Stimulated activated CD8-positive, alpha-beta memory T cell treated with anti-CD3 and anti-CD28 coated beads, Interleukin-4, amount 100 ng/mL, for 4 hours (primary cell): ENCODE measurements at places on chromosomes 7 and 10.

- DNase-seq = no peak
Observed at GRCh38 chr10:73586583-73586984, 4.6 kb downstream of the USP54 start.

DNA sequence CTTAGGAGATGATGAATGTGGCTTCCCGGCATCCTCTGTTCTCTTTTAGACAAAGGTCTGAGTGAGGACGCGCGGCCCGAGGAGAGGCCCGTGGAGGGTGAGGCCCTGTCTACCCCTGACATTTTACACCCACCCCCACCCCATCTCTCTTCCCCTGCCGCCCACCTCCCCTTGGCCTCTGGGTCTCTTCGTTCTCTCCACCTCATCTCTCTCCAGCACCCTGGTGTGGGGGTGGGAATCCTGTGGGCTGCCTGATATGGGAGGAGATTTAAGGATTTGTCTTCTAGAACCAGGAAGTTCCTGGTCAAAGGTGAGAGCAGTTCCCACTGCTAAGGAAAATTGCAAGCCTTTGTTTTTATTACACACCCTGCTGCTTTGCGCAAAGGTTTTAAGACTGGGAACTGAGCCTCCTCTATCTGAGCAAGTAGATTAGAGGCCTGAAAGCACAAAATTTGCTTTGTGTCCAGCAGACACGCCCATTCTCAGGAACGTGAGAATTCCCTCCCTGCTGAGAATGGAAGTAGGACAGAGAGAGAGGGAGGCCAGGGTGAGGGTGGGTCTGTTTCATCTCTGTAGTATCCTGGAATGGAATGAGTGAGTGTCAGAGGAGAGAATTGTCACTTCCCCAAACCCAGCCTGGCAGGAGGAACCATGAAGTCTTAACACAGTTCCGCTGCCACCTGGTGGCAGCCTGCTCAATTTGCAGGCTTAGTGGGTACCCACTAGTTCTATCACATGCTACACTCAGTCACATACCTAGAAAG, 91.2 kb downstream of the GTF2IRD1 start:
- DNase-seq = no peak

DNA sequence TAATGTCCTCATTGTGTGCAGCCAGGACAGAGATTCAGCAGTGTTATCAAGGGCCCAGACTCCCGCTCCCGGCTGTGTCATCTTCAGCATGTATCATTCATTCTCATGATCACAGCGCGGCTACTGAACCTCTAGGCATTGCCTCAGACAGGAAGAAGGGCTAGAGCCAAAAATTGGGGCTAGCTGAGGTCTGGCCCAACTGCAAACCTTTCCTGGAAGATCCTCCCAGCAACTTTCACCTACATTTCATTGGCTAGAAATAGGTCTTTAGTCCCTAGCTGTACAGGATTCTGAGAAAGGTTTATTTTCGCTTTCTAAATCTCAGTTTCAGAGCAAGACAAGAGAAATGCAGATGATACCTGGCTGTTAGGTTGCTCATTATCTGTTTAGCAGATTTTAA, 81.9 kb downstream of the CREM start:
- no peak for DNase-seq

DNA sequence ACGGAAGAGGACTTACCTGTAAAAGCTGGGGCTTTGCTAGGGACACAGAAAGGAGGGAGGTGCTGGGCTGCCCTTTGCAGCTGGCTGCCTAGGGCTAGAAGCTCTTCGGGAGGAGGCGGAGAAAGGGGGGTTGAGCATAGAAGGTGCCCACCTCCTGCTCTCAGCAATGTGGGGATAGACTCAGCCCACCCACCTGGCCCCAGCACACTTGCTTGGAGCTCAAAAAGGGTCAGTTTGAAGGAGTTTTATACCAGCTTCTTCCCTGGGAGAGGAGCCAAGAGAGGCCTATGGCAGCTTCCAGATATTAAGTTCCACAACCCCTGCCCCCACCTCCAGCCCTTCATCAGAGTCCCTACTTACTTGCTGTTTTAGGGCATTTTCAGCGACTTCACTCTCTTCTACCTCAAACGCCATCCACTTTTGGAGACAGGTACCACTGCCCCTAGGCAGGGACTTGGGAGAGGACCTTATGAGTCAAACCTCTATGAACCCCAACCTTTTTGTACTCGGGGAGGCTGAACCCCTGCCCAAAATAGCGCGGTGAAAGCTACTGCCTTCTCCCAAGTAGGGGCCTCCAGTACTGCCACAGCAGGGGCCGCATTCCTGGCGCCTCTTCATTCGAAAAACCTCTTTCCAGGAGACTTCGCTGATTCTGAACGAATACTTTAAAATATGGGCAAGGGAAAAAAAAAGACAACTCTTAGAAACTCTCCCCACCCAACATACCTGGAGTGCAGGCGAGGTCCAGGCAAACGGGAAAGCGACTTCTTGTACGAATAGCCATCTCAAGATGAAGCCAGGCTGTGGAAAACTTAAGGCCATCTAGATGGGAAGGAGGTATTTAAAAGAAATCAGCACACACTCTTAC, 1.2 kb upstream of the EVX1 start:
- DNase-seq = no peak

GRCh38 chr7:78226059-78226719, 427.6 kb downstream of the PHTF2 start:
- no peak for DNase-seq

GRCh38 chr7:156667110-156667426, 26.5 kb downstream of the RNF32 start:
- DNase-seq = no peak

DNA sequence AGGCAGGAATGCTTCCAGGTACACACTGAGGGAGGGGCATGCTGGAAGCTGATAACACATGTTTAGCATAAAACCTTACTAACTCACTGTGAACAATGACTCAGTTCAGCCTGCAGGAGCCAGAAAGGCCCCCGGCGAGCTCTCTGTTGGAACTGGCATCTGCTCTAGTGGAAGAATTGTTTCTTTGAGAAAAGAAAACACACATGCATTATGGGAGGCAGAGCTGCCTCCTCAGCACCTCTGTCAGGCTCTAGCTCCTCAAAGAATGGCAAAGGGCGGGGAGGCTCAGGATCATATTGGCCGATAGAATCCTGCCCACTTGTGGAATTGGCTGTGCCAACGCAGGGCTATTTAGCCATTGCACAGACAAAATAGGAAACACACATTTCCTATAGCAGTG, 338.3 kb downstream of the CXCL12 start:
- no peak for DNase-seq

DNA sequence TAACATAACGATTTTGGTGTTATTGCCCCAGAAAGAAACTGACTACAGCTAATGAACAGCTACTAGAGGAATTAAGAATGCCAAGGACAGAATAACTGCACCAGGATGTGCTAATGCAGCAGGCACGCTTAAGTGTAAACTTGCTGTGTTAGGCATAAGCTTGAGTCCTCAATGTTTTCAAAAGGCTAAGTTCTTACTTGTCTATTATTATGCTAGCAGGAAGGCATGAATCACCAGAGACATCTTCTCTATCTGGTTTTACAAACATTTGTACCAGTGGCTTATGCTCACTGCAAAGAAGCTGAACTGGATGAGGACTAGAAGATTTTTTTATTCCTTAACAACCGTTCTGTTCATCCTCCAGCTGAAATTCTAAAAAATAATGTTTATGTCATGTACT, 1035.3 kb downstream of the NRG3 start:
- DNase-seq = no peak

- no peak for DNase-seq
Observed at GRCh38 chr7:158235862-158236261, 351.8 kb downstream of the PTPRN2 start.

DNA sequence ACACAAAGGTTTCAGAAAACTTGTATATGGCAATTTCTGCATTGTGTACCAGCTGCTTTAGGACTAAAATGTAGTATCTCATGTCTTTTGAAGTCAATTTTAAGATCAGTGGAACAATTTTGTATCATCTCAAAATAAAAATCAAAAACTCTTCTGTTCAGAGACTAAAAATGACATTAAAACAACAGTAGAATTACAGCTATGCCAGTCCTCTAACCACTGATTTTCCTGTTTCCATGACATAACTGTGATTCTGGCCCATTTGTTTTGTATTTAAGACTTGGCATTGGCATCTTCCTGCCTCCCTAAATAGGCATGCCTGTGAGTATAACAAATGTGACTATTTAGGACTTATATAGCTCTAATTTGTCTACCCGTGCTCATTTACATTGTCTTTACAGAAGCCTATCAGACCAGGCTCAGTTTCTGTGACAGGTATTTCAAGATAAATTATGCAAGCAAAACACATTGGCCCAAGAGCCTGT, 29.1 kb upstream of the VPS41 start:
- DNase-seq = no peak

DNA sequence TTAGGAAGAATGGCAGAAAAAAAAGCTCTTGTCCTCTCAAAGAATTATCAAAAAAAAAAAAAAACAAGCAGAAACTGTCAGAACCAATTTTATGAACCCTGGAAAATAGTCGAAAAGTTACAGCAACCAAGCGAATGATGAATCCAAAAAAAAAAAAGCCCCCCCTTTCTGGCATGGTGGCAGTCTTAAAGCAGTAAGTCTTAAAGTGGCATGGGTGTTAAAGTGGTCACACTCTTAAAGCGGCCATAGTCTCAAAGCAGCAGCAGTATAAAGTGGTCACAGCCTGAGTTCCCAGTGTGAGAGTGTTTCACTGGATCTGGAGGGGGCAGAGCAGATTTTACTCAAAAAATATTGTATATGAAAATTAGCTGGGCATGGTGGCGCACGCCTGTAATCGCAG, 96.8 kb upstream of the RAB18 start:
- no peak for DNase-seq

DNA sequence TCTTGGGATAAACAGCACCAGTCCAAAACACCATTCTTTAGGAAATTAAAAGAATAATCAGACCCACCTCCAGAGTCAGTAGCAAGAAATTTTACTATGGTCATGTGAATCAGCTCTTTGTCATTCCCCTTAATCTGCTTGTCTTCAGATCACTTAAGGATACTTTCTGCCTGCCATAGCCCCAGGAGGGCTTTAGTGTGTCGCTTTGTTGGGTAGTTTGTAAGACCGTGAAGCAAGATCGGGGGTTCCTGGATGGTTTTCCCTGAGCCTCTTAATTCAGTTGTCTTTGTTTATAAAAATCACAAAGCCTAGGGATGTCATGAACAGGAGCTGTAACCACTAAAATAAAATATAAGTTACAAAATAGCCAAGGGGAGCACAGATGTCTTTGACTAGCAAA, 223.6 kb downstream of the RELN start:
- DNase-seq = no peak

GRCh38 chr10:133515471-133515870, 11.7 kb upstream of the CYP2E1 start:
- DNase-seq = no peak

GRCh38 chr10:5014936-5015335, 11.3 kb upstream of the AKR1C2 start:
- DNase-seq = no peak

DNA sequence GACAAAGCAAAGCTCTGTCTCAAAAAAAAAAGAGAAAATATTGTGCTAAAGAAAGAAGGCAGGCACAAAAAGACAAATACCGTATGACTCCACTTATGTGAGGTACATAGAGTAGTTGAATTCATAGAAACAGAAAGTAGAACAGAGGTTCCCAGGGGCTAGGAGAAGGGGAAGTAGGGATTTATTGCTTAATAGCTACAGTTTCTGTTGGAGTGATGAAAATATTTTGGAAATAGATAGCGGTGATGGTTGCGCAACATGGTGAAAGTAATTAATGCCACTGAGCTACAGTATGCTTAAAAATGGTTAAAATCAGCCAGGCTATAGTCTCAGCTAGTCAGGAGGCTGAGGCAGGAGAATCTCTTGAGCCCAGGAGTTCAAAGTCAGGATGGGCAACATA, 18.5 kb upstream of the NPFFR1 start:
- no peak for DNase-seq

- DNase-seq = no peak
Observed at GRCh38 chr10:73889014-73889413, 14.7 kb upstream of the CAMK2G start.

DNA sequence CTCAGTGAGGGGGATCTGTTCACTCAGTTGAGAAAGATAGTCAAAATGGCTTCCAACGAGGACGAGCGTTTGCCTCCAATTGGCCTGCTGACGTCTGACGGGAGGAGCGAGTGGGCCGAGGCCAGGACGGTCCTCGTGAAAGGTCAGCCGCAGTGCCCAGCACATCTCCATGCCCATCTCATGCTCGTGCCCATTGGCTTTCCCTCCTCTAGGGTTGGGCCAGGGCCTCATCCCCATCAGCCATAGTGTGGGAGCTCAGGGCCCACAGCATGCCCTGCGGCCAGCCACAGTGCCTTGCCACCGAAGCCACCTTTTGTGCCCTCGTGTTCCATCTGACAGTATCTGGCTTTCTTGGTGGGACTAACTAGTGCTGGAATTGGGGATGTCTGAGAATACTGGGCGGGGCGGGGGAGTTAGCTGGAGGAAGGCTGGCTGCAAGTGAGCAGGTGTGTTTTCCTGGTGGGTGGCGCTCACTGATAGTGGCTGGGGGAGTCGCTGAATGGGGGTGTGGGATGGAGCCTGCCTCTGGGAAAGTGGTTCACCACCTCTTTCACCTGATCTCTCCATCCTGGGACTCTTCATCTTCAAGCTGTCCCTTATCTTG, 13.9 kb downstream of the CHAT start:
- DNase-seq = no peak

GRCh38 chr10:75432176-75432575, 752 bp downstream of the LRMDA start:
- no peak for DNase-seq

- DNase-seq = no peak
Observed at GRCh38 chr10:118961436-118961835, 68.1 kb upstream of the NANOS1 start.

DNA sequence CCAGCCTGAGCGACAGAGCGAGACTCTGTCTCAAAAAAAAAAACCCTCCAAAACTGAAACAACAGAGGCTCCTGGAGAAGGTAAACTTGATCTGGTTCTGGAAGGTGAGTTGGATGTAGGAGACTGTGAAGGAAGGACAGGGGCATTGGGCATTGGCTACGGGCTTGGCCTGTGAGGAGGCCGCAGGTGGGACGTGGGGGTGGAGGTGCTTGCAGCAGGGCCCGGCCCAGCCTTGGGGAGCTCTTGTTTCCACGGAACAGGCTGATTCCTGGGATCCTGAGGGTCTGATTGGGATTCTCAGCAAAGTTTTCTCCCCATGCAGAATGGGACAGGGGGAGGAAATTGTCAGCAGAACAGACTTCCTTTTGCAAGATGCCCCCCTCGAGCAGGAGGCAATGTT, 30.6 kb downstream of the IL15RA start:
- DNase-seq = no peak
